ENCODE measurements at places on chromosomes 12 and 14.

GRCh38 chr14:20522332-20522731 lies 17.0 kb downstream of the RNASE10 start:
- H3K27me3 ChIP-seq = peaks cover 5% of the 10 kb centered on the region
- no peak overlapping the region for H3K4me3 ChIP-seq
- H3K36me3 ChIP-seq = no peaks in the 10 kb centered on the region
- no peak overlapping the region for H3K27ac ChIP-seq
- H3K4me1 ChIP-seq = 0 out of 2 replicates have a peak, but pooled peaks cover 2% of the 10 kb centered on the region
- DNase-seq = no peak

DNA sequence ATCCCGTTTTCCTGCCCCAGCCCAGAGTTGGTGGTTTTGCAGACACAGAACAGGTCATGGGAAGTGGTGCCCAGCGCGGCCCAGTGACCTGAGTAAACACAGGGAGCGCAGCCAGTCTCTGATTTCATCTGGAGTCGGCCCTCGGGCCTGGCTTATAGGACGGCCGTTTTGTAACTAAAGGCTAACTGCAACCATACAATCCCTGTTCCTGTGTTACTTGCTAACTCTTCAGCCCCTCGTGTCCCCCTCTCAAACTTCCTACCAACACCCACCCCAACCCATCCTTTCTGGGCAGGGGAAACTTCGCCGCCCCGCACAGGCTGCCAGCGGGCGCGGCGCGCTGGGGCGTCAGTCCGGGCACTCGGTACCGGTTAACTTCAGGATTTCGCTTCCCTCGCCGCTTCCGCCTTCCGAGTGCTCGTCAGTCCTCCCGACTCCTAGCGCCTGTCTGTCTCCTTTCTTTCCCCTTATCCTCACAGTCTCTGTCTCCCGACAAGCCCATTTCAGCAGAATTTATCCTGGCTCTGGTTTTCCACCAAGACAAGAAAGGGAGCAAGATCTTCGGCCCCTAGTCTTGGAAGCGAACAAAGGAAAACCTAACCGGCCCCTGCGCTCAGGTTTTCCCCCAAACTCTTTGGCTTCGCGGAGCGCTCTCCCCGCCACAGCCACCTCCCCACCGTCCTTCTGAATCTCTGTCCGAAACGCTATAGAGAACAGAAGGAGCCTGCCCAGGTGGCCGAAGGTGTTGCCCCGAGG lies 2.0 kb downstream of the SIX1 start:
- H3K27me3 ChIP-seq = peaks cover 17% of the 10 kb centered on the region
- peak; percentile 91 for DNase-seq
- H3K4me3 ChIP-seq = peak overlapping the region; percentile 78
- H3K27ac ChIP-seq = peak overlapping the region; percentile 87

DNA sequence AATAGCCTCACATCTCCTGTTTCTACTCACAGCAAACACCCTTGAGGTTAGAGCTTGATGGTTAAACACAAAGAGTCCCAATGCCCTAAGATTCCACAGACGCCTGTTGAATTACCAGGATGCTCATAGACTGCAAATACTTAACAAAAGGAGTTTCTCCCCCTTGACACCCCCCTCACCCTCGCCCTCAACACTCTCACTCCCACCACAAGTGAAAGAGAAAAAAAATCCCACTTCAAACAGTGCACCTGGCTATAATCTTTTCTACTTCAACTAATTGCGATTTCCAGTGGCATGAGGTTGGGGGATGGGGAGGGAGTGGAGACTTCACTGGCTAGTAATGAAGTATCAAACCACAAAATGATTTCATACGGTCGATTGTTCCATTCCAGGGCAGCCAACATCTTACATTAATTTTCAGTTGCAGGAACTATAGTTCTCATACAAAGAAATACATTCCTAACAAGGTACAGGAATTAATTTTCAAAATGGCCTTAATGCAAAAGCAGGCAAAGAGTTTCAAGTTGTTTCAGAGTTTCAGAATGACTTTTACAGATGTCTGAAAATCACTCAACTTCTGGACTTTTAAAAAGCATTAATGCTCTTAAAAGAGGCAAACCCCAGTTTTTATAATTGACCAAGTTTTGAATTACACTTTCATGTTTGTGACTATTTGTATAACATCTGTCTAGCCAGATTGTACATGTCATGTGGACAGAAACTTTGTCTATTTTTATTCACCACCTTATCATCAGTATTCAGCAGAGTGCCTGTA lies 390.7 kb downstream of the C12orf75 start:
- no peak overlapping the region for H3K27ac ChIP-seq
- no peaks in the 10 kb centered on the region for H3K36me3 ChIP-seq
- DNase-seq = peak; percentile 43
- H3K4me1 ChIP-seq = peaks cover 14% of the 10 kb centered on the region
- H3K4me3 ChIP-seq = no peak overlapping the region

DNA sequence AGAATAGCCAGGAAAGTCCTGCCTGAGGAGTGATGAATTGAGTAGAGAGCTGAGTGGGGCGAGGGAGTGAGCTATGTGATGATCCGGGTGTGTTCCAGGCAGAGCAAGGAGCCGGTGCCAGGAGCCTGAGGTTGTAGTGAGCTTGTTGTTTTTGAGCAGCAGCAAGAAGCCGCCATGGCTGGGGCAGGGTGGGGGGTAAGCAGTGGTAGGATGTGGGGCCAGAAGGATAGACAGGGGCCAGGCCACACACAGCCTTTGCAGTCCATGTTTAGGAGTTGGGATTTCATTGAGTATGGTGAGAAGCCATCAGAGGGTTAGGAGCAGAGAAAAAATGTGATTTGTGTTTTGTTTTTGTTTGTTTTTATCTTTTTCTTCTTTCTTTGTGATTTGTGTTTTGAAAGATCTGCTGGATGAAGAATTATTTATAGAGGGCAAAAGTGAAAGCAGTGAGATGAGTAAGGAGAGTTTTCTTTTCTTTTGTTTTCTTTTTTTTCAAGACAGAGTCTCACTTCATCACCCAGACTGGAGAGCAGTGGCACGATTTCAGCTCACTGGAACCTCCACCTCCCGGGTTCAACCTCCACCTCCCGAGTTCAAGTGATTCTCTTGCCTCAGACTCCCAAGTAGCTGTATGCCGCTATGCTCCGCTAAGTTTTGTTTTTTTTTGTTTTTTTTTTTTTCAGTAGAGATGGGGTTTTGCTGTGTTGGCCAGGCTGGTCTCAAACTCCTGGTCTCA lies 92.3 kb upstream of the BCAT1 start:
- H3K4me3 ChIP-seq = no peak overlapping the region
- no peak for DNase-seq
- H3K4me1 ChIP-seq = no peaks in the 10 kb centered on the region
- 0 out of 2 replicates have a peak, but pooled peaks cover 3% of the 10 kb centered on the region for H3K36me3 ChIP-seq
- H3K27ac ChIP-seq = no peak overlapping the region

- no peak for DNase-seq
- H3K27ac ChIP-seq = no peak overlapping the region
- H3K4me3 ChIP-seq = no peak overlapping the region
- no peaks in the 10 kb centered on the region for H3K27me3 ChIP-seq
- no peaks in the 10 kb centered on the region for H3K36me3 ChIP-seq
Measured at GRCh38 chr12:10158406-10158805, 13.5 kb downstream of the OLR1 start.

GRCh38 chr12:88144037-88144436 lies 1.9 kb downstream of the TMTC3 start:
- H3K4me1 ChIP-seq = peaks cover 12% of the 10 kb centered on the region
- no peak overlapping the region for H3K27ac ChIP-seq
- no peak overlapping the region for H3K4me3 ChIP-seq

DNA sequence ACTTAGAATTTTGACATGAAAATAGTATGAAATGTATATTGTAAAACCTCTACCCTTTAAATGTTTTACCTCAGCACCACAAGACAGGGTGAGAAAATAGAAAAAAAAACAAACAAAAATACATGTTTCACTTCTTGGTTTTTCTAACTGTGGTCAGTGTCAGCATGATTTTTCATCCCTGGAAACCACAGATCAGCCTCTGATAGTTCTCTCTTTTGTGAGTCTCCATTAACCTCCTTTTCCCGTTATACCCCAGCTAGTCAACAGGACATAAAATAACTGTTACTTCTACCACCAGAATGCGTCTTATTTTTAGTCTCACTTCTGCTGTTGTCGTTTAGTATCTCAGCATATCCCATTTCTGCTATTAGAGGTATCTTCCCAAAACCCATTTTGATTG lies 48.3 kb upstream of the KCNMB4 start:
- no peaks in the 10 kb centered on the region for H3K4me1 ChIP-seq
- no peak overlapping the region for H3K27ac ChIP-seq
- no peak overlapping the region for H3K4me3 ChIP-seq
- DNase-seq = no peak

GRCh38 chr14:36020120-36021029 lies 156.1 kb downstream of the PTCSC3 start:
- H3K27me3 ChIP-seq = 0 out of 2 replicates have a peak, but pooled peaks cover 5% of the 10 kb centered on the region
- no peak overlapping the region for H3K27ac ChIP-seq
- no peak for DNase-seq

DNA sequence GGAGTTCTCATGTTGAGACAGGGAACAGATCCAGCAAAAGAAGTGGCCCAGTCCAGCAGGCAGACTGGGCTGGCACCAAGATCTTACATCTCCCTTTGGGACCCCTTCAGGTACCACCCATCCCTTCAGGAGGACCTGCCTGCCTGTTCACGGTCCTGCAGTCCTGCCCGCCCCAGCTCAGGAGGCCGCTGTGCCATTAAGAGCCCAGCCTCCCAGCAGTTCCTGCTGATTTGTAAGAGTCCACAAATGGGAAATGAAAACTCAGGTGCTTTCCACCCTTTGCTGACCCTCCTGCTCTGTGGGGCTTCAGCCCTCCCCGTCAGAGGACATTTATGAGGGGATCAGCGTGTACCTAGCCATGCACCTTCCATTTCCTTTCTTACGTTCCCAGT lies 39.5 kb downstream of the C14orf132 start:
- no peak for DNase-seq
- no peak overlapping the region for H3K27ac ChIP-seq
- H3K27me3 ChIP-seq = no peaks in the 10 kb centered on the region
- no peaks in the 10 kb centered on the region for H3K4me1 ChIP-seq
- no peaks in the 10 kb centered on the region for H3K36me3 ChIP-seq

- no peak for DNase-seq
- no peaks in the 10 kb centered on the region for H3K27me3 ChIP-seq
- no peaks in the 10 kb centered on the region for H3K36me3 ChIP-seq
Measured at GRCh38 chr14:43790681-43791080, 716.4 kb downstream of the FSCB start.

GRCh38 chr12:86852451-86852850 lies 596.3 kb upstream of the MGAT4C start:
- no peaks in the 10 kb centered on the region for H3K27me3 ChIP-seq
- DNase-seq = no peak
- H3K36me3 ChIP-seq = no peaks in the 10 kb centered on the region
- no peak overlapping the region for H3K4me3 ChIP-seq
- H3K27ac ChIP-seq = no peak overlapping the region

DNA sequence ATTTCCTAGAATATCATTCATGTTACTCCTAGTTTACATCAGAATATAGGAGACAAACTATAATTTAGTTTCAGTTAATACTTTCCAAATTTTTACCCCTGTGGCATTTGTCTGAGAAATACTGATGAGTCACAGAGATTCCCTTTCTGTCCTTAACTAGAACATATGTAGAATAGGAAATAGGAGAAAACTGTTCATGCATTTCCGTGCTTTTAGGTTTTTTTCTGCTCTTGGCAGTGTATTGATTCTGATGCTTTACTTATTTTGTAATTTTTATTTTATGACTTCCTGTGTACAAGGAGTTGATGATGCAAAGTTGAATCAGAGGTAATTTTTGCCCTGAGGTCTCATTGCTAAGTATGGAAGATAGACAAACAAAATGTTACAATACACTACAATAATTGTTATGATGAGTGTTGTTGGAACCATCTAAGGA lies 23.0 kb downstream of the MNAT1 start:
- peak overlapping the region; percentile 54 for H3K4me3 ChIP-seq
- DNase-seq = peak; percentile 82
- H3K36me3 ChIP-seq = no peaks in the 10 kb centered on the region
- H3K27ac ChIP-seq = peak overlapping the region; percentile 84
- no peaks in the 10 kb centered on the region for H3K27me3 ChIP-seq

DNA sequence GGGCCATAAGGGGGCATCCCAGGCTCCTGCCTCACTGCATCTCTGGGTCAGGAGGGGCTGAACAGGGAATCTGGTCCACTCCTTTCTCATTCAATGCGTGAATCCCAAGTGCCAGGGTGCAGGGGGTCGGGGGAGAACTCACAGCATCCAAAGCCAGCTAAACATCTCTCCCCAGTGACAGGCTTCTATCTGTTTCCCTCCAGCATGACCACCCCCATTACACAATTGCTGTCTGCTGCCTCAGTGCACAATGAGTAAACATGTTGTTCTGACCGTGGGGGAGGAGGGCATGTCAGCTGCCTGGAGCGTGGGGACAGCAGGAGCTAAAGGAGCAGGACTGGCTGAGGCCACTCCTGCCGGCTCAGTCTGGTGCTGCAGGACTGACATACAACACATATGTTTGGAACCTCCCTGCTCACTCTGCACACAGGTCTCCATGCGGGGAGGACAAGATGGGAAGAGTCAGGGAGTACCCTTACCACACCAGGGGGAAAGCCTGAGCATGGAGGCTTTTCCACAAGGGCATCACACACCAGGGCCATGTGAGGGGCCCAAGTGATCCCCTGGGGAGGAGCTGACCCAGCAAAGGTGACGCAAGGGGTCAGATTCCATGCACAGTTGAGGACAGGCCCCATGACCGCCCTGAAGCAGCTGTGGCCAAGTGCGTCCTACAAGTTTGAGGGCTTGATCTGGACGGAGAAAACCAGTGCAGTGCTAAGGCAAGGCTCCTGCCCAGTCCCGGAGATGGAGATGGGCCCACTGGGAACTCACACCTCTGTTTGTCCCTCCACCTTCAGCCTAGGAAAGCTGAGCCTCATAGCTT lies 1.4 kb downstream of the TNS2 start:
- peaks cover 67% of the 10 kb centered on the region for H3K4me1 ChIP-seq
- no peaks in the 10 kb centered on the region for H3K36me3 ChIP-seq
- H3K4me3 ChIP-seq = peak overlapping the region; percentile 87

DNA sequence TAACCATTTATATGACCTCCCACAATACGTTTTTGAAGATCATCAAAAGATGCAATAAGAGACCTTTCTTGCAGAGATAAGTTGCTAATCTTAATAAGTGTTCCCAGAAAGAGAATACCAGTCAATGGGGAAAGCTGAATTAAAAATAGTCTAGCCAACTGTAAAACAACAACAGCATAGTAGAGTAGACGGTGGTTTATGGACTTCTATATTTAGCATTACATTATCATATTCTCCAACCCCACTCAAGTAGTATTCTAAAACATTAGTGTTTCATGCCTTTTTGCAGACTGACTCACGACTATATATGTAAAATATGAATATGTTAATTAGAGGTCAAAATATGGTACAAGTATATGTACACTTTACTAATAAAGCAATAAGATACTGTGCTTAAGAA lies 218.9 kb downstream of the MED13L start:
- H3K4me3 ChIP-seq = no peak overlapping the region
- H3K4me1 ChIP-seq = peaks cover 10% of the 10 kb centered on the region

Measured in GM23248 (cell line).